ENCODE measurements at places on chromosomes 5 and 9. TPM values are rescaled to one million over a fixed set of nuclear protein-coding genes. Genes with fewer than 3 reads are reported as not detected.

Gene OR1K1
- polyA plus RNA-seq, result 0.44 TPM

Gene C9orf50
- 4.3 TPM for polyA plus RNA-seq

Gene TNFSF8
- not detected for polyA plus RNA-seq

GRCh38 chr9:113677057-113677456, 199.1 kb upstream of the ZNF618 start:
- no peak for DNase-seq

DNA sequence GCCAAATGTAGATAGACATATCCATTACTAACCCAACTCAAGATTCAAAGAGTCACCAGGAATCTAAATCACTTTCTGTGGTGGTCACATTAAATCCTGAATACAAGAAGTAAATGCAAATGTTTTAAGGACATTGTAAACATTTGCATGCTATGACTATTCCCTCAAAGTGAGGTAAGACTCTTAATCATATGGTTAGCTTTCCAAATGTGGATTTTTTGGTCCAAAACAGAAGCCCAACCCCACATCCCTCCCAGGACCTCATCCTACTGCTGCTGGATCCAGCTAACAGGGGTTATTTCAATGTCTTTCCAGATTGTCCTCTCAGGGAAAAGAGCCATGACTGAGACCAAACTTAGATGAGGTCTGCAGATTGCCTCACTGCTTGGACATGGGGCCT, 228.1 kb upstream of the PANK3 start:
- no peak for DNase-seq

GRCh38 chr9:136110082-136111061, 8.3 kb downstream of the TMEM250 start:
- peak; percentile 41 for DNase-seq

Measured in cardiac muscle cell (in vitro differentiated cells and primary cell).